ENCODE measurements at places on chromosomes 4 and X.
A peak's percentile ranks its signal among the peaks of the same experiment; 100 is the strongest.

DNA sequence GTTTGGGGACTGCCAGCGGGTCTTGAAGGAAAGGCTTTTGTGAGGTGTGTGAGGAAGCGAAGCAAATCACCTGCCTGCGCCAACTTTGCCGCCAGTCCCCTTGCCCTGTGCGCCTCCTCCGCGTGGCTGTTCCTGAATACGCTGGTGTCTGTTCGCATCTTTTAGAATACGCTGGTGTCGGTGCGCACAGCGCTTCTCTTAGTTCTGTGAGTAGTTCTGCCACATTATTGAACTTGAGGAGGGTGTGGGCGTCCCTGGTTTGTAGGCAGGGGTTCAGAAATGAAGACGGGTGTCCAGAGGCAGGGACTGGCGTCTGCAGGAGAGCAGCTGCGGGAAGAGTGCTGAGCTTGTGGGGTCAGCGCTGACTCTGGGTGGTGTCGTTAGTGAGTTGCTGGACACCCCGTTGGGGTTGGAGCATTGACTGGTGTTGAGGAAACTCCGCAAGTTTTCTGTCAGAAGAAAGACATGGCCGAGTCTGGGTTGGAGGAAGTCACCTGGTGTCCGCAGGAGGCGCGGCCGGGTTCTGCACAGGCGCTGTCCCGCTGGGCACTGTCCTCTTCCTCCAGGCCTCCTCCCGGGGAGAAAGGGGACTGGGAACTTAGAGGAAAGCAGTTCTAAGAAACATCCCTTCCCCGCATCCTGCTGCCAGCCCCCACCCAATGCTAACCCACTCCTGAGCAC lies 930 bp downstream of the ZNF718 start:
- DNase-seq = peak; percentile 60

DNA sequence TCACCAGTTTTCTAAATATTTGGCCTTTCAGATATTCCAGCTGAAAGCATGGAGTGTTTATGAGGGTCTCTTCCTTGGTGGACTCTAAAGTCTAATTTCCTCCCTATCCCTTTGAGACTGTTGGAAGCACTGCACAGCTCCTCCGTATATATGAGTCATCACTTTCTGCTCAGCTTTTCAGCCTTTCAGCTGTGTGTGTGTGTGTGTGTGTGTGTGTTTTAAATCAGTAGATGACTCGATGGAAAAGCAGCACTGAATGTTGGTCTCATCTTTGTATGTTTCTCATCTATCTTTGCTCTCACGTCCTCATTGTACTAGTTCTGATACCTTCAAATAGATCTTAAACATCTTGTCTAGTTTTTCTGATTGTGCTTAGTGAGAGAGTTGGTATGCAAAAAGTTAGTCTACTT lies 81.6 kb downstream of the ZFX start:
- peak; percentile 17 for DNase-seq

GRCh38 chrX:97057349-97057909 lies 173.7 kb downstream of the RPA4 start:
- DNase-seq = no peak

GRCh38 chr4:60359746-60360367 lies 840.3 kb upstream of the ADGRL3 start:
- no peak for DNase-seq

- peak; percentile 52 for DNase-seq
These were observed at the start of gene ELOVL6 for GRCh38 chr4:110198435-110199416. TSS of gene ELOVL6 (minus strand) at chr4:110198615. CDS start at chr4:110198335, 280 bp downstream.
